CD14-positive monocyte (primary cell): ENCODE measurements at places on chromosomes 3 and 15. TPM values are rescaled to one million over a fixed set of nuclear protein-coding genes. Genes with fewer than 3 reads are reported as not detected.

SLC9C1 gene
- polyA plus RNA-seq, result not detected in 2 replicates

SLC25A20 gene
- 43.6 TPM for polyA plus RNA-seq

DNA sequence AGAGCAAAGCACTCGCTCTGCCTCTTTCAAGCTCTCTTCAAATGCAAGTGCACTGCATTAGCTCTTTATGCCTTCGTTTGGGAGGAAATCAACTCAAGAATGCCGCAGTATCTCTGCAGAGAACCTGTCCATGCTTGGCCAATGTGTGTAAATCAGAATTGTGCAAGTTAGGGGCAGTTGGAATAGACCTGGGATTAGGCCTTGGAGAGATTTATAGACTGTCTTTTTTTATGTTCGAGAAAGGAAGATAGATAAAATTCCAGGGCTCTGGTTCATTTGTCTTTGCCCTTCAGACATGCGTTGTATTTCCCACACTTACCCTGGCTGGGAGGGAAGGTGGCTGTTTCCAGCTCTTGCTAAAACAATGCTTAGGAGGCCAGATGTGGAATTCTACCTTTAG, 163.7 kb downstream of the MOBP start:
- no peak overlapping the region for H3K4me3 ChIP-seq
- no peaks in the 10 kb centered on the region for H3K4me1 ChIP-seq
- no peaks in the 10 kb centered on the region for H3K36me3 ChIP-seq
- no peaks in the 10 kb centered on the region for H3K27me3 ChIP-seq

DNA sequence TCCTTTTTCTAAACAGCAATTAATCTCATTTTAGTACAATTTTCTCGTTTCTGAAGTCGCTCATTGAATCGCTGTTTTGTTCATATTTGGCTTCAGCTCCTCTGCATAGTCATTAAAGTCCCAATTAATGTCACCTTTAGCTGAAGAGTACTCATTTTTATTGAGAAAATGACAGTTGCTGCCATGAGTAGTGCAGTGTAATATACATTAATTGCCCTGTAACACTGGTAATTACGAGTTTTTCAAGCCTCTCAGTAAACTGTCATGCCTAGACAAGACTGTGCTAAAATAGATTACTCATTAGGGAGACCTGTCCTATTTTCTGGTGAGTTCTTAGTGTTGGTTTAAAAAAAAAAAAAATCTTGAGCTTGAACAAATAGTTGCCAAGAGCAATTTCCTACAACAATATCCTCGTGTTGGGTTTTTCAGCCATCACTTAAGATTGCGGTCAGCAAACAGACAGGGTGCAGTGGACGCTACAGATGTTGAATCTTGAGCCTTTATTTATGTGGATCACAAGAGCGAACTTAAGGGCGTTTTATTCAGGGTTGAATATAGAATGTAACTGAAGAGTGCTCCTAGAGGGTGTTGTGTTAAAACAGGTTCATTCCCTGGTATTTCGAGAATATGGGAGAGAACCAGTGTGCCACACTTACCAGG, 176.0 kb downstream of the CDIN1 start:
- H3K27ac ChIP-seq, result no peak overlapping the region
- no peaks in the 10 kb centered on the region for H3K27me3 ChIP-seq
- no peaks in the 10 kb centered on the region for H3K36me3 ChIP-seq
- H3K4me1 ChIP-seq, result no peaks in the 10 kb centered on the region
- no peak for DNase-seq
- H3K4me3 ChIP-seq, result no peak overlapping the region

GRCh38 chr15:90839187-90840071, 29.0 kb upstream of the FURIN start:
- H3K27me3 ChIP-seq, result no peaks in the 10 kb centered on the region
- DNase-seq, result peak; percentile 73
- H3K27ac ChIP-seq, result peak overlapping the region; percentile 85
- peaks cover 72% of the 10 kb centered on the region for H3K4me1 ChIP-seq
- H3K36me3 ChIP-seq, result peaks cover 6% of the 10 kb centered on the region

GRCh38 chr15:39079296-39079847, 501.5 kb upstream of the THBS1 start:
- peaks cover 15% of the 10 kb centered on the region for H3K4me1 ChIP-seq
- no peaks in the 10 kb centered on the region for H3K36me3 ChIP-seq
- DNase-seq, result no peak
- H3K27me3 ChIP-seq, result no peaks in the 10 kb centered on the region
- H3K4me3 ChIP-seq, result no peak overlapping the region

- no peak for DNase-seq
- H3K36me3 ChIP-seq, result no peaks in the 10 kb centered on the region
- no peaks in the 10 kb centered on the region for H3K27me3 ChIP-seq
- no peaks in the 10 kb centered on the region for H3K4me1 ChIP-seq
These were observed 380.6 kb downstream of the LSAMP start for GRCh38 chr3:116064646-116065045.

DNA sequence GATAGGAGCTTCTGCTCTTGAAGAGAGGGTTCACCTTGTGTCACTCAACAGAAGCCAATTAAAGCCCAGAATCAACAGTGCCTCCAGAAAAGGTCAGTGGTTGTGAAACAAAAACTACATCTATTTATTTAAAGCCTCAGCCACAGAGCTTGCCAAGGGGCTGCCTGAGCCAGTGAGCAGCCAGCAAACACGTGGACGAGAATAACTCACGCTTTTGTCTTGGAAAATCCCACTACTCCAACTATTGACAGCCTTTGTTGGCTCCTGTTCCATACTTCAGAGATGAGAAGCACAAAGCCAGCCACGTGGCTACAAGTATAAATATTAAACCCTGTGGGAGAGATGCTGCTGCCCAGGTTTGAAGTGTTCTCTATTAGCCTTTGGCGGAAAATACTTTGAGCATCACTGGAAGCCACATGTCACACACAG, 10.3 kb downstream of the GPR156 start:
- DNase-seq, result no peak
- no peak overlapping the region for H3K4me3 ChIP-seq
- H3K27ac ChIP-seq, result no peak overlapping the region
